ENCODE measurements at places on chromosomes 6 and 20.

GRCh38 chr20:53827292-53828087, 233.9 kb upstream of the ZNF217 start:
- DNase-seq, result no peak

DNA sequence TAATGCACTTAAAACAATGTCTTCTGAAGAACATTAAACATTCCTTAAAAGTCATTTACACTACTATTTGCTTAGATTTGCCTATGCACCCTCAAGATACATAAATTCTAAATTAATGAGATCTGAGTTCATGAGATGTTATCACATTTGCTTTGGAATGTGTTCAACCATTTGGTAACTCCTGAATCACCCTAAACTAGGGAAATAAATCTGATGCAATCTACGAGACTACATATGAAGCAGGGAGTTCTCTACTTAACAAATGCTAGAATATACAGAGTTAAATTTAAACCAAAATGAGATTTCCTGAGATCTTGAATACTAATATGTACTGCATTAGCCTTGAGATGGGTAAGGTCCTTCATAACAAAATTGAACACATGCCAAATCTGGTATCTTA, 170.1 kb downstream of the CLIC5 start:
- DNase-seq, result no peak

GRCh38 chr6:94269256-94269655, 849.9 kb upstream of the EPHA7 start:
- no peak for DNase-seq

DNA sequence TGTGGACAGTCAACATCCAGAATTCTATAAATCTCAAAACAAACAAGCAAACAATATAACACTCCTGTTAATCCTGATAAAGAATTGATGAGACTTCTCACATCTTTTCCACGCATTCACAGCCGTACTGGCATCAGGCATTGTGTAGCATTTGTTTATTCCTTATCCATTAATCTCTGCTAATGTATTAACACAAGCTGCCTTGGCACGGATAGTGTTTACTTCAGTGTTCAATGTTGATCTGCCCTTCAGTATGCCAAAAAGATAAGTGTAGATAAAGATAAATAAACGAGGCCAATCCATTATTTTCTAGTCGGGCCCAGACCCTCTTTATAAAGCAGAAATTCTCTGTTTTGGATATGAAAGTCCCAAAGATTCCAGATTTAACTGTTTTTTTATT, 16.1 kb downstream of the UFL1 start:
- DNase-seq, result no peak

- DNase-seq, result no peak
These were observed 23.6 kb downstream of the CDS2 start for GRCh38 chr20:5150226-5151076.

DNA sequence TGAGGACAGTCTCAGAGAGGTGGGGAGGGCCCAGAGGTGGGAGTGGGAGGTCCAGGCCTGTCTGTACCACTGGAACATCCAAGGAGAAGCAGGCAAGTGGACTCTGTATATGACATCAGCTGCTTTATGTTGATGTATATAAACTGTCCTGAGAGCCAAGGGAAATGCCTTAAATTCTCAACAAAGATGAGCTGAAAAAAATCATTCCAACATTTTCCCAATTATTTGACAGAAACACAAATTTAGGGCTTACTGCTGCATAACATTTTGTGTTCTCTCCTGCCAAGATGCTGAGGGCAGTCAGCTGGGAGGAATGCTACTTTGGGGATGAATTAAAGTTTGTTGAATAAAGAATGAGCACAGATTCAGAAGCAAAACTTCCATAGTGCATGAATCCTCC, 52.8 kb downstream of the FOXC1 start:
- no peak for DNase-seq

GRCh38 chr20:41191562-41192500, 54.5 kb downstream of the PLCG1 start:
- DNase-seq, result no peak

GRCh38 chr6:148628251-148628650, 118.6 kb upstream of the UST start:
- DNase-seq, result no peak

DNA sequence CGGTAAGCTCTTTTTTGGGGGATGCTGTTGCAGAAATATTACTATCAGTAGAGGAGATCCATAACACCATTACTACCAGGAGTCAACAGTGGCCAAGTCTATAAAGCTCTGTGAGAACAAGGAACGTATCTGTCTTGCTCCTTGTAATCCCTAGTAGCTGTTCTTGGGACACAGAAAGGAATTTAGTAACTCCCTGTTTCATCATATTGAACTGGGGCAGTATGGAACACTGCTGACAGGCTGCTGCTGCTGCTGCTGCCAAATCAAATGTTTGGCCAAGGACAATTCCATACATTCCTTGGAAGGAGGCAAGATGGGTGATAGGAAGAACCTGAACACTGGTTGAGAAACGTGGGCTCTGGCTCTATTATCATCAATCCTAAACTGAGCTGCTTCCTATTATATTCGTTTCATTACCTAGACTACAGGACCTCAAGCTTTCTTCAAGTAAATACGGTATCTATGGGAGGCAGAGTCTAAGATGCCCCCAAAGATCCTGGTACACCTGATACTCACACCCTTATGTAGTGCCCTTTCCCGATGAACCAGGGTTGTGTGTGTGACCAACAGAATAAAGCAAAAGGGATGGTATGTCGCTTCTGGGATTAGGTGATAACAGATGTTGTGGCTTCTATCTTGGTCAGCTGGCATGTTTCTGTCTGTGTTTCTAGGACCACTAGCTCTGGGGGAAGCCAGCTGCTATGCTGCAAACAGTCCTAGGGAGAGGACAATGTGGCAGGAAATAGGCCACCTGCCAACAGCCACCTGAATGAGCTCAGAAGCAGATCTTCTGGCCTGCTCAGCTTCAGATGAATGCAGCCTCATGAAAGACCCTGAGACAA, 39.5 kb downstream of the ELOVL5 start:
- DNase-seq, result no peak

DNA sequence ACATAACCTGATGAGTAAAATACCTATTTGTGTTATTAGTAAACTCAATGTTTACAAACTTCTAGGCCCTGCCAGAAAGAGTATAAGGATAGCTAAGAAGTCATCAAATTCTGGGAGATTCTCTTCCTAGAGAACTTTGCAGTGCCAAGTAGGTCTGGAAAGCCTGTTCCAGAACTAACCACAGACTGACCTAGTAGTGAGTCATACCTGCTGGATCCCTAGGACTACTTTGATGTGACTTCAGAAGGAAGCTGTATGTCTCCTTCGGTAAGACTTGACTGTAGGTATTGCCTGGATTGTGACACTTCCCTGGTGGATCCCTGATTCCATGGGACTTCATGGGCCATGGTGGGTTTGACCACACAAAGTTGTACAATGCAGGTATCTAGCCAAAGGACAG, 131.7 kb downstream of the DNAH8 start:
- DNase-seq, result no peak

- no peak for DNase-seq
These were observed 6.0 kb downstream of the ENPP3 start for GRCh38 chr6:131642987-131643611.

DNA sequence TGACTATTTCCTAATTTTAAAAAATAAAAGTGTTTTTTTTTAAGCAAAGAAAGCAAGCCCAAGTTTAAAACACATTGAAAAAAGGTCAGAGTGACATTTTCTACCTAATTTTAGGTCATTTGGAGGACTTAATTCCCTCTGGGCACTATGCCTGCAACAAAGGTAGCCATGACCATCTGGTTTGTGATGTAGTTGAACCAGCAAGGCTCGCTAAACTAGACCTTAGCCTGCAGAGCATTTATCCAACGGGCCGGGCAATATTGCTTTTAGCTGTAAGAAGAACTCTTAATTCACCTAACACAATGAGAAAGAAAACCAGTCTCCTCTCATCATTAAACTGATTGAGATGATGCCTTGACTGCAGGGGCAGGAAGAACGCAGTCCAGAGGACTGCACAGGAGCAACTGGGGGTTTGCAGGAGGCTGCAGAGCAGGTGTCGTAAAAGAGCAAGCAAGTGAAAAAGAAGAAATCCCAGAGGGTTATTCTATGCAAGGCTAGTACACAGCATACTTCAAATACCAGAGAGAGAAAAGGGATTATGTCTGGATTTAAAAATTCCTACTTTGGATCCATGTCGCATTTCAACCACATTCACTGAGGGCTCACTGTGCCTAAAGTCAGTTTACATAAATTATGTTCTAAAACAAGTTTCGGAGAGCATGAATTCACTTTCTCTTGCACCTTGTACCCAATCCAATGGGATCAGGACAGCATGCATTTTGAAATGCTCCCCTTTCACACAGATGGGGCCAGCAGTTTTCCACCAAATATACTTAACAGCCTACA, 12.8 kb downstream of the TRAF3IP2 start:
- no peak for DNase-seq

DNA sequence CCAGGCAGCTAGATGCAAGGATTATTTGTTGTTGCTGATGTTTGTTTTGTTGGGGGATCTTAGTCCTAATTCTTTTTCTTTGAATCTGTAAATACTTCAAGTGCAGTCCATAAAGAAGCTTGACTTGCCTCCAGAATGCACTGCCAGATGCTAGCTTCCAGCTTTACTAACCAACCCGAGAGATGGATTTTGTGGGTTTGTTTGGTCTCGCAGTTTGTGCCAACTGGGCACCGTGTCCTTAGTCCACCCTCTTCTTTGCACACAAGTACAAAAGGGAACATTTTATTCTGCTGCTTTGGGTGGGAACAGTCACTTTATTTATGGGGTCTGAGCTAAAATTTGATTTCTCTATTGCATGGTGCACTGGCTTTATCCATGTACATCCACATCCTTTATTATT, 212.0 kb downstream of the PLCB1 start:
- DNase-seq, result no peak

GRCh38 chr20:53890443-53891305, 179.7 kb downstream of the BCAS1 start:
- no peak for DNase-seq

DNA sequence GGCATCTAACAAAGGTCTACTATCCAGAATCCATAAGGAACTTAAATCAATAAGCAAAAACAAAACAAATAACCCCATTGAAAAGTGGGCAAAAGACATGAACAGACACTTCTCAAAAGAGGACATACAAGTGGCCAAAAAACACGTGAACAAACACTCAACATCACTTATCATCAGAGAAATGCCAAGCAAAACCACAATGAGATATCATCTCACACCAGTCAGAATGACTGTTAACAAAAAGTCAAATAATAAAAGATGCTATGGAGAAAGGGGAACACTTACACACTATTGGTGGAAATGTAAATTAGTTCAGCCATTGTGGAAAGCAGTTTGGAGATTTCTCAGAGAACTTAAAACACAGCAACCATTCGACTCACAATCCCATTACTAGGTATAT, 19.4 kb upstream of the VNN1 start:
- DNase-seq, result no peak

DNA sequence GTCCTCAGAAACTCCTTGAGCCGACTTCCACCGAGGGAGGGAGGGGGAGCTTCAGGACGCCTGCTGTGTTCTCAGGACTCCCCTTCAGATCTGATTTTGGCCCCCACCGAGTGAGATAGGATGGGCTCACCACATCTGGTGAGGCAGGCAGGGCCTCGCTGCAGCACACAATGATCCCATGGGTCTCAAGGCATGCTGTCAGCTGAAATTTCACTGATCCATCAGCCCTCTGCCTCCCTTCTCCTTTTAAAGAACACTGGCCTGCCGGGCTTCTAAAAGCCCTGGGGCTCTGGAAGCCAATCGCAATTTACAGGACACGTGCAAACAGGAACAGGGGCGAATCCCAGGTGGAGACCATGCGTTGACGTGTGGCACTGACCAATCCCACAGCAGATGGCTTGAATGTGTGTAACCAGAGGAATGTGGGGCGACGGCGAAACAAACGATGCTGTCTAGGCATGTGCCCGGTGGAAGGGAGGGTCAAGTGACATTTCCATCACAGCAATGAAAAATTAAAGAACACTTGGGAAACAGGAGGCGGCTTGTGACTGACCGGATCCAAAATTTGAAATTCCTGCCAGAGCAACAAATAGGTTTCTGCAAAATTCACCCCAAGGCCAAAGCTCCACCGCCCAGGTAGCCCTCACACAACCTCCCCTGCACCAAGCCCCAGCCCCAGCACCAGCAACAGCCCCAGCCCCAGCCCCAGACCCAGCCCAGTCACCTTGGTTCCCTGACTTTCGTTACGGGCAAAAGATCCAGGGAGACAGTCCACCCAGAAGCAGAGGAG, 167.1 kb upstream of the ZNF337 start:
- no peak for DNase-seq

DNA sequence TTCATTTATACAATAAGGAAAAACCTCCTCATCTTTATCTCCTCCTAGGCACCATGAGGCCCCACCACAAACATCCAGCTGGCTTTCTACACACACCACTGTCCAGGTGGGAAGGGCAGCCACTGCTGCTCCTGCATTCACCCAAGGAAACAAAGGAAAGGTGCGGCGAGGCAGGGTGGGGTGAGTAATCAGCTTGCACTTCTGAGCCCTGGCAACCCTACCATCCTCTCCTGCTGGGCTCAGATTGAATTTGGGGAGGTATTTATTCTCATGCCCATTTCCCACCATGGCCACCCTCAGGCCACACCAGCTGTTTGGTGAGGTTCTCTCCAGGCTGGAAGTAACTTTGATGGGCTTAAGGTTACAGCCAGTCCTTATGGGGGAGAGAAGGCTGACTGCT, 31.2 kb upstream of the SPDEF start:
- DNase-seq, result no peak

DNA sequence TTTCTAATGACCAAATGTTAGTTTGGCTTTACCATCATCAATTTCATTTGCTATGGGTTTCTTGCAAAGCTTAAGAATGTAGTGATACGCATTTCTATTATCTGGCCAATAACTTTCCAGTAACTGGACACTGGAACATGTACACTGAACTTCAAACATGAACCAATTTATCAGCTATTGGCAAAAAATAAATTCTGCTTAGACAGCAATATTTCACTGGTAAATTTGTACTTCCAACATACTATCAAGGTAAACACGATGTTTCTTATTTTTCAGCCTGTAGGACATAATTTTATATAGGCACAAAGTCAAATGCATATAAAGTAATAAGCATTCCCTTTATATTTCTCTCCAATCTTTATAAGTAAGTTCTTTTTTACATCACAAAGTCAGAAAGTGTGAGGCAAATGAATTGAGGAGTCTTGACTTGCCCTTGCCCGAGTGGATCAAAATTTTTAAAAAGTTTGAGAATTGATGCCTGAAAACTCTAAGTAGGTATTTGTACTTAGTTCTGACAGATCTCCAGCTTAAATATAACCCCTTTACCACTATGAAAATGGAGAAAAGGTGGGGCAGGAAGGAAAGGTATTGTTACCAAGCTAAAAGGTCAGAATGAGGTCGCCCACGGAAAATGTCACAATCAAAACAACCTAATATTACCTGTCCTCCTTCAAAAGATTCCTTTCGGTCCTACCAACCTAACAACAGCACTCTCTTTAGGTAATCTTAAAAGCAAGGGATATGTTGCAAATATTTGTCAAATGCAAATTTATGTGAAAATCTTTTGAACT, 41.3 kb downstream of the STK38 start:
- no peak for DNase-seq

DNA sequence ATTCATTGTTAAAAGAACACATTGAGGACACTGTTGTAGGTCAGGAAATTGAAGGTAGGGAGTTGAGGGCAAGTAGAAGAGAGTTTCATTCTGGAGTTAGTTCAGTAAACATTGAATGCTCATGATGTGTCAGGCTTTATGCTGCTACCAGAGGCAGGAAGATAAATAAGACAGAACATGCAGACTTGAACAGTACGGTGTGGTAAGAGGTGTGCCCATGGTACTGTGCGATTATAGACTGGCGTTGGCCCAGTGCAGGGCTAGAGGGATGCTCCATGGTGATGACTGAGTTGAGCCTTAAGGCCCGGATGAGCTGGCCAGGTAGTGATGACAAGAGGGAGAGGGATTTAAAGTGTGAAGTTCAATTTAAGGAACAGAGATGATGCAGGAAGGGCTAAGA, 50.8 kb downstream of the CARMIL1 start:
- DNase-seq, result no peak

All from activated T-helper 1 cell treated with anti-CD3 and anti-CD28 coated beads, Interleukin-2, amount 50 U/mL, for 16 hours (primary cell).